SW 1271 (cell line): ENCODE measurements at places on chromosomes 3 and 15.
A peak's percentile ranks its signal among the peaks of the same experiment; 100 is the strongest.

DNA sequence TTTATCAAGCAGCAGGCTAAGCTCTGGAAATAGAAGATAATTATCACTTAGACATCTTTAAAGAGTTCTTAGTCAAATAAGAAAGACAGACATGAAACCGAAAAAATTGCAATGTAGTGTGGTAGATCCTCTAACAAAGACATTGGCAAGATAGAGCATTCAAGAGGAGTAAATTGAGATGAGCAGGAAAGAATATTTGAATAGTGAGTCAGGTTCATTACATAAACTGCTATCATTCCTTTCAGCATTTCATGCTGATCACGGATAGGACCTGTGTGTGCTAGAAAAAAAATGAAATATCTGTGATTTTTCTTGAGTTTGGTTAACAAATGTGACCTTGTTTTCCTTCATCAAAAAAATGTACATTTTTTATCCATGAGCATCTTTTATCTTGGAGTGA, 460.9 kb downstream of the OTOL1 start:
- no peak for DNase-seq

DNA sequence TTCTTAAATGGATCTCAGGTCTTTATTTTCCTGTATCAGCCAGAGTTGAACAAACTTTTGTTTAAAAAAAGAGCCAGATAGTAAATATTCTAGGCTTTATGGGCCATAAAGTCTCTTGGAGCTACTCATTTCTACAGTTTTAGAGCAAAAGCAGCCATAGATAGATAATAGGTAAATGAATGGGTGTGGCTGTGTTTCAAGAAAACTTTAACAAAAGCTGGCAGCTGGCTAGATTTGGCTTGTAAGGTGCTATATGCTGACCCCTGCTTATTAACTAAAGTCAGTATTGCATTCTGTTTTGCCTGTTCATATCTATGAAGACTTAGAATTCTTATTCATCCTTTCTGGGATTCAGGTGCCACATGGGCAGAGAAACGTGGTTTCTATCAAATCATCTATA, 29.0 kb downstream of the MFN1 start:
- DNase-seq, result no peak

GRCh38 chr15:34951993-34952392, 17.5 kb downstream of the AQR start:
- DNase-seq, result no peak

DNA sequence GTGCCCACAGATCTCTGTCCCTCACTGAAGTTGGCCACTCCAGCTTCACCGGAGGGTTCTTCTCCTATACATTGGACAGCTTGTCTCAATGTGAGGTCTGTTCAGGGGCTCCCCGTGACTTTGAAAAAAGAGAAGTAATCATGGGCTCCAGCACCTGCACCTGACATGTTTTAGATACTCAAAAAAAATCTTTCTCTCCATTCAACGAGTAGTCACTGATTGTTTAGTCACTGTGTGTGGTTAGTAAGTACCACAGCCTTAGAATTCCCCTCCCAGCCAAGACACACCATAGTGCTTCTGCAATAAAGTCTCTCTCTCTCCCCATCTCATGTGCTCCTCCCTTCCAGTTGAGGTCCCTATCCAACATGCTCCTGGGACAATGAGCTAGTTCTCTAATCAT, 18.6 kb downstream of the CCR9 start:
- DNase-seq, result no peak

- no peak for DNase-seq
Observed at GRCh38 chr3:177468816-177469215, 271.5 kb upstream of the TBL1XR1 start.

GRCh38 chr3:104908761-104909160, 457.9 kb upstream of the ALCAM start:
- DNase-seq, result no peak

DNA sequence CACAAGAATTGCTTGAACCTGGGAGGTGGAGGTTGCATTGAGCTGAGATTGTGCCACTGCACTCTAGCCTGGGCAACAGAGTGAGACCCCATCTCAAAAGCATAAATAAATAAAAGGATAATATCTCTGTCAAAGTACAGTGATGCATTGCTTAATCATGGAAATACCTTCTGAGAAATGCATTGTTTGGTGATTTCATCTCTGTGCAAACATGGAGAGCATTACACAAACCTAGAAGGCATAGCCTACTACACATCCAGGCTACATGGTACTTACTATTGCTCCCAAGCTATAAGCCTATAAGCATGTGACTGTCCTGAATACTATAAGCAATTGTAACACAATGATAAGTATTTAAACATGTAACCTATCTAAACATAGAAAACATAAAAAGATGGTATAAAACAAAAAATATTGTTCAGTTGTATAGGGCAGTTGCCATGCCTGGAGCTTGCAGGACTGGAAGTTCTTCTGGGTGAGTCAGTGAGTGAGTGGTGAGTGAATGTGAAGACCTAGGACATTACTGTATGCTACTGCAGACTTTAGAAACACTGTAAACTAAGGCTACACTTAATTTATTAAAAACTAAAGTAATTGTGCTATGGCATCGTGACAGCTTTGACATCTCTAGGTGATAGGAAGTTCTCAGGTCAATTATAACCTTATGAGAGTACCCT, 93.6 kb upstream of the SNRPN start:
- no peak for DNase-seq

DNA sequence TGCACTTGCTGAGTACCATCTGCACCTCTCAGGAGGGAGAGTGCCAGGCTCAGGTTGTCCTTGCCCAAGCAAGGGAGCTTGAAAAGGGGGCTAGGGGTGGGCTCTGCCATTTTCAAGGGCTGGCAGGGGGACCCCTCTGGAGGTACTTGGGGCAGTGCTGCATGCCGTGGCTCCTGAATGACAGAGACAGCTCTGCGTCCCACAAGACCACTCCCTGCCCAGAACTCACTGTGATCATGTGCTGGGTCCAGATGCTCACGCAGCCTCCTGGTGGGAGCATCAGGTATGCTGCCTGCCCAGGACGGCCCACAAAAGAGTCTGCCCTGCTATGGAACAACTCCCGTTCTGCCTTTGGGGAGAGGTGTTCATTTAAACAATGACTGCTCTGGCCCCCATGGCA, 165.2 kb downstream of the GOLGA6L4 start:
- no peak for DNase-seq

DNA sequence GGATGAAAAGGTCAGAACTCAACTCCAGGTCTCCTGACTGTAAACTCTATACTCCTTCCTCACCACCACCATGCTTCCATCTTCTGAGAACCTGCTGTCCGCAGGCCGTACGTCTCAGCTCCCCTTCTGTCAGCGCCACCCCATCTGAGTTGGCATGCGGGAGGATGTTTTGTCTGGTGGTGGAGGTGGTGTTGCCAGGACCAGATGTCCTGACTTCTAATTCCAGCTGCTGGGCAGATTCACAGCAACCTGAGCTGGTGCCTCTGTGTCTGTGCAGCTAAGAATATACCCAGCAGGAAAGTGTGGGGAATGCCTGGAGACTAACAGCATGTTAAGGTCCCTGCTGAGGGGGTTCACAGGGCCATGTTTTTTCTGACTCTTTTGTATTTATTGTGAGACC, 23.2 kb downstream of the PLA1A start:
- no peak for DNase-seq

DNA sequence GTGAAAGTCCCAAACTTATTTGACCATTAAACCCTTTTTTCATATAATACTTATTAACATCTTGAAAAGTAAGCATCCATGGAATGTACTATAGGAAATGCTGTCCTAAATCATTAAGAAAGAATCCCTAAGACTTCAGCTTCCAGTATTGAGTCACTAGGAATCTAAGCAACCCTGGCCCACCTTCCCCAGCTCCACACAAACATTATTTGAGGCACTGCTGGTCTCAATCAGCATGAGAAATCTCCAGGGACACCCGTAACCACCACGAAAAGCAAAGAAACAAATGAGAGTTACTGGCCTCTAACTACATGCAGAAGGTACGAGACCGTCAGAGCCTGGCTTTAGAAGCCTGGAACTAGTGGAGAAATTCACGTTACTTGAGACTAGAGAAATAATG, 68.2 kb downstream of the POLQ start:
- peak; percentile 58 for DNase-seq

- DNase-seq, result no peak
Observed at GRCh38 chr3:39148435-39149058, 4.8 kb downstream of the CSRNP1 start.

GRCh38 chr3:109384164-109384563, 46.8 kb upstream of the DPPA4 start:
- DNase-seq, result no peak

DNA sequence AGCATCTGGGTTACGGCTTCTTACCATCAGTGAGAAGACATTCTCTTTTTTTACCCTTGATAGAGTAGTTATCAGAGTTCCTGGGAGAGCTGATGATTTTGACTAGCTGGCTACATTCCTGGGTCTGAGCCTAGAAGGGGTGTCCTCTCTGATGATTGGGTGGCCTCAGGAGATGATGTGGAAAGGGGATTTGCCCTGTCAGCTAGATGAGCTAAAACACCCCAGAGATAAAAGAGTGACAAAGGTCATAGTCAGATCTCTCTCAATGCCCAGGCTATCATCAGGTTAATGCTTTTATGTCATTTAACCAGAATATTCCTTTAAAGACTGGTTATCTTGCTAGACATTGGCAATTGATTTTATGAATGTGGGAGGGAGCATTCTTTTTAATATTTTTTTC, 130.2 kb downstream of the KCNAB1 start:
- DNase-seq, result no peak

GRCh38 chr15:74053517-74053916, 28.8 kb downstream of the GOLGA6A start:
- no peak for DNase-seq

DNA sequence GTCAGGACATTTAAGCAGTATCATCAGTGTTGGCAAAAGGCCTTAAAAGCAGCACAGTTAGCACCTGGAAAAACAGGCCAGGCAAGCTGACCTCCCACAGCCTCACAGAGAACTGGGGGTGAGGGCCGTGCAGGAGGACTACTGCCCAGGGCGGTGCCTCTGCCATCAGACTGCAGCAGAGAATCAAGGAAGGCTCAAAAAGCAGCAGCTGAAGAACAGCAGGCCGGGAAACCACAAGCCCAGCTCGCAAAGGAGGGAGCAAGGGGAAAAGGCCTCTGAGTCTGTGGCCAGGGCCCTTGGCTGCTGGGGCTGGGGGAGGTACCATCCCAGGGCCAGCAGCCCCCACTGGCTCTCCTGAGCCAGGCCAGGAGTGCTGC, 84.2 kb downstream of the SEC22A start:
- no peak for DNase-seq

DNA sequence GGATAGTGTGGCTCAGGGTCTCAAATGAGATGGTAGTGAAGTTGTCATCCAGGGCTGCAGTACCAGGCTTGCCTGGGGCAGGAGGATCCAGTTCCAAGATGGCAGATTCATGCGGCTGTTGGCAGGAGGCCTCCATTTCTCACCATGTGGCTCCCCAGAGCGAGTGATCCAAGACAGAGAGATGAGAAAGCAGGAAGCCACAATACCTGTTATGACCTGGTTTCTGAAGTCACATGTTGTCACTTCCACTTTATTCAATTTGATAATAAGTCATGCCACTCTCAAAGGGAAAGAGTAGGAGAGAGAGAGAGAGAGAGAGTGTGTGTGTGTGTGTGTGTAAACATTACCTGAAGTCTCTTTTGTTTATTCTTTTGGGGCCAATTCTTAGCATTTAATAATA, 30.1 kb downstream of the TMOD2 start:
- DNase-seq, result no peak

GRCh38 chr3:50190936-50191660, at the start of gene GNAT1:
Gene GNAT1 (plus strand): TSS chr3:50191610. CDS start chr3:50191726, 116 bp downstream.
- DNase-seq, result no peak

DNA sequence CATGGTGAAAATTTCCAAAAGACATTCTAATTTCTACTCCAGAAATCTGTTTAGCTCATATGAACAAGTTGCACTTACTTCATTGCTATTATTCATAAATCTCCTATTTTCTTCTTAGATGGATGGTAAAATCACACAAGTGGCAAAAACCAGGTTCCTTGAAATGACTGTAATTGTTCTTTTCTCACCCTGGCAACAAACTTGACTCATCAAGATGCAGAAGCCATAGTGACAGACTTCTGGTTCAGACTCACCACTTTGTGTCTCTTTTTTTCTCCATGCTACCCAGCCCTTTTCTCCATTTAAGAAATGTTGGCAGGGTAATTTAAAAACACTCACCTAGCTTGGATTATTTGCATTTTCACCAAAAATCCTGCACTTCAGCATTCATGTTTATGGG, 82.1 kb downstream of the LRRC28 start:
- DNase-seq, result no peak

DNA sequence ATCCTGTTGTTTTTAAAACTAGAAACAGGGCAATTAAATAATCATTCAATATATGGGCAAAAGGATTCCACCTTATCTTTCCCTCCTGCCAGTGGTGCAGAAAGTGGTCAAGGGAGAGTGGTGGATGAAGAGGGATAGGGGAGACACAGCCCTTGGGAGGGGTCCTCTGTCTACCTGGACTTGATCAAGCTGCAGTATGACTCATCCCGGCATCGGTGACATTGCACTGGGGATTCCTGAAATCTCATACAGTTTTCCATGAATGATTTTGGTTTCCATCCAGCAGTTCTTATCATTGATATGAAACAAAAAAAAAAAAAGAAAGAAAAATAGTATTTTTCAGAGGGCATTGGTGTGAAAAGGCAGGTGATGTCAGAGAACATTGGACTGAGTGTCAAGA, 62.9 kb downstream of the CMTM8 start:
- DNase-seq, result no peak

- no peak for DNase-seq
Observed at GRCh38 chr15:43977072-43977884, 150.5 kb downstream of the WDR76 start.

DNA sequence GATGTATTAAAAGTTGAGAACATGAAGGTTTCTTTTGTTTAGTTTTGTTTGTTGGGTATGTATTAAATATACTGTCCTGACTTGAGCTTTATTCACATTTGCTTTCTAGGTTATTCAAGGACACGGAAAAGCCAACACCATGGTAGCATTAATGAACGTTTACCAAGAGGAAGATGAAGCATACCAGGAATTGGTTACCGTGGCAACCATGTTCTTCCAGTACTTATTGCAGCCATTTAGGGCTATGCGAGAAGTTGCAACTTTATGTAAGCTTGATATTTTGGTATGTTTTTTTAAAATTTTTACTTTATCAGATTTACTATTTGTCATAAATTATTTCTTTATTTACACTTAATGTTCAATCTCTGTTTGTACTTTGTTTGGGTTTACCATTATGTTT, 3.6 kb downstream of the WHAMM start:
- DNase-seq, result no peak

- DNase-seq, result no peak
Observed at GRCh38 chr3:189927975-189928895, 192.5 kb downstream of the P3H2 start.

GRCh38 chr3:190038050-190038933, 82.4 kb downstream of the P3H2 start:
- peak; percentile 33 for DNase-seq

- no peak for DNase-seq
Observed at GRCh38 chr15:86349565-86349964, 269.9 kb downstream of the AGBL1 start.
